ENCODE measurements at places on chromosomes 3 and 15. TPM values are rescaled to one million over a fixed set of nuclear protein-coding genes. Genes with fewer than 3 reads are reported as not detected.

Gene LXN
- total RNA-seq: 50.4 TPM

Gene TNFAIP8L3
- 44.4 TPM for total RNA-seq

Gene SLC28A1
- not detected for total RNA-seq

Gene ATOSA
- 16.5 TPM for total RNA-seq

Gene PLEKHO2
- 22.5 TPM for total RNA-seq

Gene TEX264
- total RNA-seq: 59.2 TPM

Gene DGKG
- 2.9 TPM for total RNA-seq

Gene CFAP20DC
- total RNA-seq: 3.3 TPM

Gene ARHGAP31
- 36.2 TPM for total RNA-seq

Gene DLL4
- 24.1 TPM for total RNA-seq

Gene CMTM8
- total RNA-seq: 7.7 TPM

Gene TMEM42
- total RNA-seq: 13.2 TPM

Gene KIF9
- 10.1 TPM for total RNA-seq

Gene PLXNA1
- 16.5 TPM for total RNA-seq

Data from mammary microvascular endothelial cell (primary cell).